Stimulated activated CD4-positive, alpha-beta T cell treated with anti-CD3 and anti-CD28 coated beads, Interleukin-2, amount 100 ng/mL, for 48 hours (primary cell): ENCODE measurements at places on chromosomes 13 and 19.

- peak; percentile 77 for DNase-seq
Observed at GRCh38 chr19:17469481-17470067, 750 bp upstream of the SLC27A1 start.

GRCh38 chr19:2488942-2489731 is 13.2 kb downstream of the GADD45B start:
- no peak for DNase-seq

GRCh38 chr13:45511310-45512097 is 46.8 kb downstream of the COG3 start:
- no peak for DNase-seq

- peak; percentile 7 for DNase-seq
Observed at GRCh38 chr19:11191273-11191755, 6.0 kb downstream of the KANK2 start.

DNA sequence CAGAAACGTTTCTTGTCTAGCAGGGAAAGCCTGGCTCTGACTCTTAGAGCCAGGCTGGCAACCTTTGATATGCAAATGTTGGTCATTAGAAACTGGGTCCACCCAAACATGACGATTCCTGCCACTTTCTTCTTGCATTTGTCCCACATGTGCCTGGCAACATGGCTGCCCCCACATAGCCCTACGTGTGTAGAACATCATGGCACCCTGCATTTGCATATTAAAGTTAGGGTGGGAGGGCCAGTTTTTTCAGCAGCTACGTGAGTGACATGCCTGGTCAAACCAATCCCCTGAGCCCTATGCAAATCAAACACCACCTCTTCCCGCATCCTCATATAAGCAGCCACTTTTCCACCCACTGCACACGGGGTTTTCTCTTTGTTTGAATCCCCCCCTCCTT is 95.0 kb downstream of the LIG4 start:
- no peak for DNase-seq

- DNase-seq: no peak
Observed at GRCh38 chr13:101628900-101629299, 176.4 kb downstream of the ITGBL1 start.

- DNase-seq: no peak
Observed at GRCh38 chr13:41398494-41399170, 58.7 kb upstream of the RGCC start.

DNA sequence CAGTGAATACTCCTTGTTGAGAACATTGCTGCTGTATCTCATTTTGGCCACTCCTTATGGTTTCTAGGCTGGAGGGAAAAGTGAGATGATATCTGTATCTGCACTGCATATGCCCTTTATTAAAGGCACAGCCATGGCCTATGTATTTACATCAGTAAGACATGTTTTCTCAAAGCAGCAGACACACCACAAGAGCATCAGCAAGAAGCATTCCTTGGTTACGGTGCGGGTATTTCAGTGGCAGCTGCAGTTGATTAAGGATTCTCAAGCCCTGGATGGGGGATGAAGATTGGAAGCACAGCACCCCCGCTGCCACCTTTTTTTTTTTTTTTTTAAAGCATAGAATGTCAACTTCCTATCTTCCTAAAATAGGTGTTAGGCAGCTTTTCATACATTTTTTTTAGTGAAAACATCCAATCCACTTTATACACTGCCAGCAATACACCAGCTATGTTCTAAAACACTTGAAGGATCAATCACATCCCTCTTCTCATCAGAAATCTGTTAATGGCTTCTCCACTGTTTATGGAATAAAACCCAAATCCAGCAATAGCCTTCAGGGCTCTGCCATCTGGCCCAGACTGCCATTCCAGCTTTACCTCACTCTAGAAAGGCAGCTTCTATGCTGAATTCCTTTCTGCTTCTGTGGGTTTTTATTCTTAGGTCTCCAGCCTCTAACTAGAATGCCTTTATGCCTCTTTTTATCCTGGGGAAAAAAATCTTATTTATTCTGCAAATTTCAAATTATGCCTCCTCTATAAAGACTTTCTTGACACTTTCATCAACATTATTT is 331.0 kb downstream of the DNAJC15 start:
- no peak for DNase-seq

- DNase-seq: no peak
Observed at GRCh38 chr19:40025938-40026596, 29.2 kb downstream of the ZNF546 start.

DNA sequence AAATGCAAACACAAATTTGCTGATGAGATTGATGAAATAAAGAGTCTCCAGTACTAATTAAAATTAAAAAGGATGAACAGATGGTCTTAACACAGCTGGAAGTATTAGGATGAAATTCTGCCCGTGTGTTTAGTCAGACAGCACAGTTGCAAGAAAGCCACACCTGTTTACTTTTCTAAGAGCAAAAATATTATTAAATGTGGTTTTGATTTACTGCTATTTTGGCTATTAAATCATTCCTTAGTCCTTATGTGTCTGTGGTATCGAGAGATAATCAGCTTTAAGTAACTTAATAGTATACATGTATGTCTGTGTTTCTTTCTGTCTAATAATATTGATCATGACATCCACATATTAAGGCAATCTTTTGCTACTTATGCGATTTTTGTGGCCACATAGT is 494.9 kb downstream of the GPC6 start:
- no peak for DNase-seq

- DNase-seq: no peak
Observed at GRCh38 chr13:24039621-24040475, 120.7 kb upstream of the SPATA13 start.

GRCh38 chr19:58252102-58252685 is 23.5 kb downstream of the ZNF544 start:
- DNase-seq: no peak
